ENCODE measurements at places on chromosomes 5 and 9.
A peak's percentile ranks its signal among the peaks of the same experiment; 100 is the strongest.

GRCh38 chr5:39080597-39081204, 6.5 kb upstream of the RICTOR start:
- peak; percentile 35 for DNase-seq

DNA sequence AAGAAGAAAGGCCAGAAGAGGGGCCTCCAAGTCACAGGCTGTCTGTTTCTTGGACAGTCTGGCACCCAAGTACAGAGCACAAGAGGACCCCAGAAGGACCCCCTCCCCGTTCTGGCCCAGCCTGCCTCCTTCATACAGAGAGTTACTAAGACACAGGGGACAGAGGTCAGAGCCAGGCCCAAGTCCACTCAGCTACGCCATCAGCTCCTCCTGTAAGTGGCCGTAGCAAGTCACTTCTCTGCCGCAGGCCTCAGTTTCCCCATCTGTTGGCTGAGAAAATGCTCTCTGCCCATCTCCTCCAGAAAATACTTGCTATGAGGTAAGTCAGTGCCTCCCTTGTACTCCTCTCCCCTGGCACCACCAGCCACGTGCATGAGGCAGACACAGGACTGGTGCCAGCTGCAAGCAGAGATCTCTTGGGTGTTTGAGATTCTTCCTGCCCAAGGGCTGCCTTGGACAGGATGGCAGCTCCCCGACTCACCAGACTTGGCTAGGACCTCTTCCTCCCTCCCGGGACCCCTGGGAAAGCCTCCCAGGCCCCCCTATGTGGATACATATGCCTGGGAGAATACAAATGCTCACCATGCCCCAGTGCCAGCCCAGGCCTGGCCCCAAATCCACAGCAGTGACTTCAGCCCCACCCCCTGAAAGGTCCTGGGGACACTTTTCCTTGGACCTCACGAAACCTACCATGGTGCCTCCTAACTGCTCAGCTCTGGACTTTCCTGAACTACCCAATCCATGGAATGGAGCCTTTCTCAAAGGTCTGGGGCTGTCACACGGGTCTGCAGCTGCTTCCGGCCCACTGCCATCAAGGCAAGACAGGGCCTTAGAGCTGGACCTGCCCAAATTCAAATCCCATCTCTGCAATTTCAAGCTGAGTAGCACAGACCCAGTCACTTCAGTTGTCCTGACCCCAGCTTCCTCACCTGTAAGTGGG, 5.1 kb downstream of the EEIG1 start:
- DNase-seq = peak; percentile 0

- no peak for DNase-seq
Measured at GRCh38 chr9:130810609-130811136, 24.4 kb upstream of the ABL1 start.

- DNase-seq = no peak
Measured at GRCh38 chr5:179533907-179534306, 16.4 kb upstream of the RUFY1 start.

DNA sequence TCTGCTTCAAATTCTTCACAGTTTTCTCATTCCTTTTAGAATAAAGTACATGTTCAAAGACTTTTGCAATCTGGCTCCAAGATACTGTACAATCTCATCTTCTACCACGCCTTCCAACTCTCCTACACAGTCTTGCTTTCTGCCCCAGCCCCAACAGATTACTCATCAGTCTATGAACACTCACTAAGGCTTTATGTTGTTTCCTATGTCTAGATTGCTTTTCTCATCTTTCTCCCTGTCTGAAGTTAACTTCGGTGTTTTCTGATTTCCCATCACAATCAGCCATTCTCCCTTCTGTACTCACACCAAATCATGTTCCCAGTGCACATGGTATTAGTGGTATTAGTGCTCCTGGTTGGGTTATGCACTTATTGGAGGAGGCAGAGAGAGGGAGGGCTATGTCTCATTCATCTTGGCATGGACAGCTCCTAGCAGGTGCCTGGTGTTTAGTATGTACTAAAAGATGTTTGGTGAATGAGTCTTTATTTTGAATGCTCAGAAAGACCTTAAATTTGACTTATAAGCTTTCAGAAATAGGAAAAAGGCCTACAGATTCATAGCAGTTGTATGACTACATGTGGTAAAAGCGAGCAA, 44.0 kb upstream of the ZNF608 start:
- DNase-seq = peak; percentile 13

- DNase-seq = no peak
Measured at GRCh38 chr5:126793097-126793496, 16.2 kb downstream of the LMNB1 start.

Data from eye (tissue), 1 donor.